ENCODE measurements at places on chromosomes 1 and 21.

DNA sequence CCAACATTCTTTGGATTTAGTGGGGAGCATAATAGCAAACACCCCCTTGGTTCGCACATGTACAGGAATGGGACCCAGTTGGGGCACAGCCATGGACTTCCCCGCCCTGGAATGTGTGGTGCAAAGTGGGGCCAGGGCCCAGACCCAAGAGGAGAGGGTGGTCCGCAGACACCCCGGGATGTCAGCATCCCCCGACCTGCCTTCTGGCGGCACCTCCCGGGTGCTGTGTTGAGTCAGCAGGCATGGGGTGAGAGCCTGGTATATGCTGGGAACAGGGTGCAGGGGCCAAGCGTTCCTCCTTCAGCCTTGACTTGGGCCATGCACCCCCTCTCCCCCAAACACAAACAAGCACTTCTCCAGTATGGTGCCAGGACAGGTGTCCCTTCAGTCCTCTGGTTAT is 21.8 kb downstream of the UQCRHL start:
- DNase-seq = no peak

- DNase-seq = no peak
Observed at GRCh38 chr21:30104241-30104640, 62.4 kb downstream of the CLDN17 start.

DNA sequence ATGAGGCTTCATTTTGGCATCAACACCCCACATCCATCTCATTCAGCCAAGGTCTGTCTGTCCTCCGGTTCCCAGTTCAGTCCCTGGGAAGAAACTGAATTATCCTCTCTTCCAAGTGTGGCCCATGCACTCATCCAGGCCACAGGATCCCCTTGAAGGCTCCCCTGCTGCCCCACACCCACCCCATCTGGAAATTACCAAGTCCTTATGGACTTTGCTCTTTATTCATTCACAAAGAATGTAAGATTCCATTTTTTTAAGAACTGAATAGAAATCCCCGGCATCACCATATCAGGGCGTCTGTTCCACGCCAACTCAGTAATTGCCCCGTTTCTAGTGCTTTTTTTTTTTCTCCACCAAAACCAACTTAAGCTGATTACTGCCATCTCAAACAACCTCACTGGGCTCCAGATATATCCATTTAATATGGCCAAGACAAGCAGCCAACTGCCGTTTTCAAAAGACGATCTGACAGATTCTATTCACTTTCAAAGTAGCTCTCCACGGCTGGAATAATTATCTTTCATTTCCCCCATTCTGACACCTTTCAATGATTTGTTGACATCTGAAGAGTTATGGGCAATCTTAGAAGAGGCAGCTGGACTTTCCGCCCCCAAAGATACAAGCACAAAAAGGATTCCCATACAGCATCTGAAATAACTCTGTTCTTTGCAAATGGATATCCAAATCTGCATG is 55.9 kb downstream of the OLIG1 start:
- no peak for DNase-seq

- DNase-seq = no peak
Observed at GRCh38 chr1:99589186-99589636, 56.7 kb upstream of the PALMD start.

- DNase-seq = no peak
Observed at GRCh38 chr1:199322278-199322677, 683.4 kb downstream of the PTPRC start.

GRCh38 chr1:225042263-225042662 is 112.8 kb downstream of the DNAH14 start:
- DNase-seq = no peak

- no peak for DNase-seq
Observed at GRCh38 chr1:78419309-78419708, 71.5 kb upstream of the PTGFR start.
